ENCODE measurements at places on chromosomes 6 and 20.

- DNase-seq, result no peak
Observed at GRCh38 chr6:16706911-16707783, 54.1 kb downstream of the ATXN1 start.

DNA sequence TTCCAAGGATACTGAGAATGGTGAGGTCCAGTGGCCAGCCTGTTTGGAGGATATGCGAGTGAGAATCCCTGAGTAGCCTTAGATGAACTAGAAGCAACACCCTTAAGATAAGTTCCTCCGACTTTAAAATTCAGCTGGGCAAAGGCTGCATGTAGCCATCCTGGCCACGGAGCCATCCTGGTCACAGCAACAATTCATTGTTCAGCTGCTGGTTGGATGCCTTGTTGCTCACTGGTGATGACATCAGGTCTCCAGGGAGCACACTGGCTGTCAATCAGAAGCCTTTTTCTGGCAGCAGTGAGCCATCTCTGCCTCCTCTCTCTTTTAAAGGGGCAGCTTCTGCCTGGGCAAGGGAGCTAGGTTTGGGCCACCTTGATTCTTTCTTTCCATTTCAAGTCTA, 22.4 kb upstream of the RIMS4 start:
- no peak for DNase-seq

DNA sequence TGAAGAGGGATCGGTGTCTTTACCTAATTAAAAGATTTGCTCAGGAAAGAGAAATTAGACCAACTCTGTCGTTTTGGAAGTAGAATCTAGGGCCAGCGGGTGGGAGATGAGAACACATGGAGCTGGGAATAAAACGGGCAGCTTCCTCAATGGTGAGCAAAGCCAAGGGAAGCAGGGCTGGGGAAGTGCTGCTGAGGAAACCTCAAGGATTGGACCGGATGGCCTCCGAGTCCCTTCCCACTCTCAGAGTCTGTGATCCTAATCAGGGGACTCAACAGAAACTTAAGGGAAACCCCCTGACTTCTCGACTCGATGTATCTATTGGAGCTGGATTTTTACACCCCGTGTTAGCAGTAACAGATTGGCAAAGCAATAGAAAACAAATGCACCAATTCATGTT, 10.8 kb downstream of the GCNT2 start:
- DNase-seq, result no peak

- no peak for DNase-seq
Observed at GRCh38 chr6:37850260-37850659, 30.7 kb downstream of the ZFAND3 start.

DNA sequence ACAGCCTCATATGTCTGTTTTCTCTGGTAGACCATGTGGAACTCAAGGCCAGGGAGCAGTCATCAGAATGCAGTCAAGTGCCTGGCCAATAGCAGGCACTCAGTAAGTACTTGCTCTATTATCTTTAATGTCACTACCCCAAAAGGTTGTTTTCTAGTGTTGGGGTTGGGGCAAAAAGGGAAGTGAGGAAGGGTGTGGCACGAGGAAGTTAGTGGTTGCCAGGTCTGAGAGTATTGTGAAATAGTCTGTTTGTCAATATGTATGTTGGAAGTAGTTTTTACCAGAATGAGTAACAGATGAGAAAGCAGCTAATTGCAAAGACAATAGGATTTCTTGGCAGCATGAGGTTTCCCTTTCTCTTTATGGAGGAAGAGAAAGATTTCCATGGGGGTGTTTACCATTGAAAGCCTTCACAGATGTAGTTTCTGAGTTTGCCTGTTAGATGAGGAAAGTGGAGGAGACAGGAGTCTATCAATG, 59.5 kb upstream of the ARMH2 start:
- DNase-seq, result no peak

- no peak for DNase-seq
Observed at GRCh38 chr6:31186052-31186734, 15.7 kb upstream of the POU5F1 start.

- DNase-seq, result no peak
Observed at GRCh38 chr6:147585256-147585655, 76.8 kb downstream of the SAMD5 start.

DNA sequence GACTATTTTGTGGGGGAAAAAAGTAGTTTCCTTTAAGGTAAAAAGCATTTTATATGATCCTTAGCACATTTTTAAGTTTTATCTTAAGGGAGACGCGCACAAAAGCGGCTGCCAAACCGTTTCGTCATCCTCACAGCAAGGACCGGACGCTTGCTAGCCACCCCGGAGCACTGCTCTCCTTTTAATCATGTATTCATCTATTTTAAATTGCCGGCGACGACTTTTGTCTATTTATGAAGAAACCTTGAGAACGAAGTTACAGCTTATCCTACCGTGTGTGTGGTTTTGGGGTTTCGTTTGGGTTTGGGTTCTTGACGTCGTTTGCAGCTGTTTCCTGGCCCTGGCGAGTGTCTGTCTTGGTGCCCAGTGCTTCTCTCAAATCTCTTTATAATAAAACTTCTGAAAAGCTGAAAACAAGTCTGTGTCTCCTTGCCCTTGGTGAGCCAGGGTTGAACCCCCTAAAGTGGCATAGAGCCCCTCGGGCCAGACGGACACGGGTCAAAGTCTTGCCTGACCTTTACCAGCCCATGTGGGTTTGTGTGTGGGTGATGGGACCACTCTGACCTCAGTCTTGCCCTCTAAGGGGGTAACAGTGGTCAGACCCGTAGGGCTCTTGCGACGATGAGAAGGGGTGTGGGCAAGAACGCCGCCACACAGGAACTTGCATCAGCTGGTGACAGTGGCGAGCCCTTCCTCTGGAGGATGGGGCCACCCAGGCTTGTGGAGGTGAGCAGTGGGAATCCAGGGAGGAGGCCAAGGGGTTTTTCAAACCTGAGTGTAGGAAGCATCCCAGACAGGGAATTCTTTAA, 117.6 kb downstream of the JPH2 start:
- DNase-seq, result no peak
